ENCODE measurements at places on chromosomes 7 and 10.

DNA sequence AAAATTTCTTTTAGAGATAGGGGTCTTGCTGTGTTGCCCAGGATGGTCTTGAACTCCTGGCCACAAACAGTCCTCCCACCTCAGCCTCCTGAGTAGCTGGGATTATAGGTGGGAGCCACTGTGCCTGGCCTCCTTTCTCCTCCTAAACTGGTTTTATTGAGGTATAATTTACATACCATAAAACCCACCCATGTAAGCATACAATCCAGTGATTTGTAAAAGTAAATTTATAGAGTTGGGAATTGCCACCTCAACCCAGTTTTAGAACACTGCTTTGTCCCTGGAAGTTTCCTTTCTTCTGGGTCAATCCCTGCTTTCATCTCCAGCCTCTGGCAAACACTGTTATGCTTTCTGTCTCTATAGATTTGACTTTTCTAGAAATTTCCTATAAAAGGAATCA is 49.0 kb downstream of the CNNM2 start:
- no peak for DNase-seq

DNA sequence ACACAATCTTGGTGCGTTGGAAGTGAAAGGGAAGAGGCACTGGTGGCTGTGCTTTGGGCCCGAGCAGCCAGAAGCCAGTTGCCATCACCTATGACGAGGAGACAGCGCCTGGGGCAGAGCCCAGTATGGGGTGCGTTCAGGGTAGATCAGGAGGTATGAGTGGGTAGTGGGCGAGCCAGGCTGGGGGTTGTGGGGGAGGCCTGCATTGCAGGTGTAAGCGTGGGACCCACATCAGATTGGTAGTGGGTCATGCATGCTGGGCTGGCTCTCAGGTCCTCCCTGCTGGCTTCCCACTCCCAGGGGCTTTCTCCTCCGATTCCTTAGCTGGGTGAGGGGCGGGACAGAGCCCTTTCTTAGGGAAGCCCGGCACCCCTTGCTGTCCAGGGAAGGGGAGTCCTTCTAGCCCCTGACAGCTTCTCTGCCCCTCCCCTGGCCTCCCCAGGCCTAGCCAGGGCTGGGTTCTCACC is 445 bp upstream of the PVRIG start:
- no peak for DNase-seq

DNA sequence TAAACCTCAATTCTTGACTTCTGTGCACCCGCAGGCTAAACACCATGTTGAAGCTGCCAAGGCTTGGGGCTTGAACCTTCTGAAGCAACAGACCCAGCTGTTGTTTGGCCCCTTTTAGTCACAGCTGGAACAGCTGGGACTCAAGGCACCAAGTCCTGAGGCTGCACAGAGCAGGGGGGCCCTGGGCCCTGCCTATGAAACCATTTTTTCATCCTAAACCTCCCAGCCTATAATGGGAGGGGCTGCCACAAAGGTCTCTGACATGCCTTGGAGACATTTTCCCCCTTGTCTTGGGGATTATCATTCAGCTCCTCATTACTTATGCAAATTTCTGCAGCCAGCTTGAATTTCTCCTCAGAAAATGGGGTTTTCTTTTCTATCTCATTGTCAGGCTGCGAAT is 31.8 kb downstream of the LMBR1 start:
- DNase-seq: no peak

- no peak for DNase-seq
Observed at GRCh38 chr10:50398823-50399222, 147.5 kb upstream of the ASAH2 start.

DNA sequence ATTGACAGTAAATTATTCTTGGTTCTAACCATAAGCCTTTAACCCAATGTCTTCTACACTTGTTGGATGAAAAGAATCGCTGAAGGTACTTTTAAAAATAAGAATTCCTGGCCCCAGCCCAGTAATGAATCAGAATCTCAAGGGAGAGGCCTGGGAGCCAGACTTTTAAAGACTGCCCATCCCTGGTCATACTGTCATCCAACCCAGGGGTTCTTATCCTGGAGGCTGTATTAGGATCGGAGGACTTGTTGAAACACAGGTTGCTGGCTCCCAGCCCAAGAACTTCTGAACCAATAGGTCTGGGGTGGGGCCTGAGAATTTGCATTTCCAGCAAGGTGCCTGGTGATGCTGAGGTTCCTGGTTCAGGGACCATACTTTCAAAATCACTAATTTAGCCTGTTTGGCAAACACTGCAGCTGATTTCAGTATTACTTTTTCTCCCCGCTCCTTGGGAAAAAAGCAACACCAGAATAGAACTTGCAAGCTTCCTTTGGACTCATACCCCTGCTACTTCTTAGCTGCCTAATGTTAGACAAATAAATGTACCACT is 79.5 kb upstream of the FAM133B start:
- DNase-seq: no peak

DNA sequence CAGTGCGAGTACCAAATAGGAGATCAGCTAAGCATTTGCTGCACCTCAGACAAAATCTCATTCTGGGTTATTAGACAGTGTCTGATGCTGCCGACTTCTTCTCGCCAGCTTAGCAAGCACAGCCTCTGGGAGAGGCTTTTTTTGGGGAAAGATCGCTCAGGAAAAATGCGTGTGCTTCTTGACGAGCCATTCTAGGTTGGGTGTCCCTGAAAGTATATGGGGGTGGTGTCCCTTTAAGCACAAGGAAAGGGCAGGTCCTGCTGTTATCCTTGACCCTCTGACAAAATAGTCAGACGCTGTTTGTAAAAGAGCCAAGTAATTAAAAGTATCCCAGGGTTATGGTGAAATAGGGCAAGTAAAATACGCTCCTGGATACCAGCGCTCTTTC is 540.1 kb upstream of the FZD8 start:
- DNase-seq: no peak

DNA sequence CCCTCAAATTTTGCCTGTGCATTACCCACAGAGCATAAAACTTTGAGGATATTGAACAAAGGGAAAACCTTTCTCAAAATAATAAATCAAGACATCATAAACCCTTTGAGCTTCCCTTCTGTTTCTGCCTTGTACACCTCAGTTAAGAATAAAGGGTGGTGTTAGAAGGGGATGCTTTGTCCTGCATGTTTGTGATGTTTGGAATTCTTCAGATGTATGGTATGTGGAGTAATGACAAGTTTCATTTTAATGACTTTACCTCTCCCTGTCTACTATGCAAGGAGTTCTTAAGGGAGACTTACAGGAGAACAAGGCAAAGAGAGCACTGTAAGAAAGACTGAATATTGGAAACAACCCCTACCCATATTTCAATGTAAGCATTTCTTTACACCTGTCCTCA is 99.2 kb downstream of the HECW1 start:
- no peak for DNase-seq

Measured in stimulated activated CD8-positive, alpha-beta memory T cell treated with anti-CD3 and anti-CD28 coated beads, Interleukin-12 subunit alpha, Interleukin-12 subunit beta, amount 100 ng/mL, for 4 hours (primary cell).